ENCODE measurements at places on chromosomes 5 and 9.

GRCh38 chr5:52705720-52706119 is 82.0 kb upstream of the ITGA1 start:
- DNase-seq = no peak

DNA sequence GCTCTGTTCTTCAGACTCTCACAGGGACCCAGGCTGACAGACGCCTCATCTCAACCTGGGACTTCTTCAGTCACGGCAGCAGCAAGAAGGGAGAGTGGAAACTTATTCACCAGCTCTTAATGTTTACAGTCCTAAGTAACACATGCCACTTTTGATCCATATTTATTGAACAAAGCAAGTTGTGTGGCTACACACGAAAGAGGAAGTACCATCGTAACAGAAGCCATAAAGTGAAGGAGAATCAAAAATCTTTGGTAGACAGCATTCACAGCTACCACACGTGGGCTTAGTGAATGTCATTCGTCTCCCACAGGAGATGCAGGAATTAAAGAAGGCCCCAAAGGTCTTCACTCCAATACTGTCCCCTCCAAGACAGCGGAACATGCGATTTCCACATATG is 582.6 kb downstream of the CETN3 start:
- no peak for DNase-seq

GRCh38 chr9:107246259-107247254 is 36.5 kb upstream of the RAD23B start:
- no peak for DNase-seq

GRCh38 chr5:26390608-26391007 is 647.8 kb downstream of the CDH9 start:
- no peak for DNase-seq

DNA sequence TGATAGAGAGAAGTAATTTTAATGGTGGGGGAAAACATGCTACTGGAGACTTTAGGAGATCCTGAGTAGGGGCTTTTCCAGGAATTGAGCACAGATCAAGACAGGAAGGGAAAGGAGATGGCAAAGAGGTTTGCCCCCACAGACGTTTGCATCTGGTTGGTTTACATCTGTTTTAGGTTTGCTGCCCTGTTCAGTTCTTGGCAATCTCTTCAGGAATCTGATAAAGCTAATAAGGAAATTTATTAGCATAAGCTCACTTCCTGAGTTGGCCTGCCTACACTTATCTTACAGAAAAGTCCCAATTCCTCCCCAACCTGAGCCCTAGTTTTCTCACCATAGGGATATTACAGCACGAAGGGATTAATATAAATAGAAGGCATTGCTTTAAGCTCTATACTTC is 3.4 kb upstream of the CFAP95 start:
- DNase-seq = no peak

GRCh38 chr9:16030528-16031185 is 477.8 kb downstream of the CCDC171 start:
- peak; percentile 20 for DNase-seq

GRCh38 chr5:101590384-101590783 is 687.3 kb upstream of the ST8SIA4 start:
- no peak for DNase-seq

DNA sequence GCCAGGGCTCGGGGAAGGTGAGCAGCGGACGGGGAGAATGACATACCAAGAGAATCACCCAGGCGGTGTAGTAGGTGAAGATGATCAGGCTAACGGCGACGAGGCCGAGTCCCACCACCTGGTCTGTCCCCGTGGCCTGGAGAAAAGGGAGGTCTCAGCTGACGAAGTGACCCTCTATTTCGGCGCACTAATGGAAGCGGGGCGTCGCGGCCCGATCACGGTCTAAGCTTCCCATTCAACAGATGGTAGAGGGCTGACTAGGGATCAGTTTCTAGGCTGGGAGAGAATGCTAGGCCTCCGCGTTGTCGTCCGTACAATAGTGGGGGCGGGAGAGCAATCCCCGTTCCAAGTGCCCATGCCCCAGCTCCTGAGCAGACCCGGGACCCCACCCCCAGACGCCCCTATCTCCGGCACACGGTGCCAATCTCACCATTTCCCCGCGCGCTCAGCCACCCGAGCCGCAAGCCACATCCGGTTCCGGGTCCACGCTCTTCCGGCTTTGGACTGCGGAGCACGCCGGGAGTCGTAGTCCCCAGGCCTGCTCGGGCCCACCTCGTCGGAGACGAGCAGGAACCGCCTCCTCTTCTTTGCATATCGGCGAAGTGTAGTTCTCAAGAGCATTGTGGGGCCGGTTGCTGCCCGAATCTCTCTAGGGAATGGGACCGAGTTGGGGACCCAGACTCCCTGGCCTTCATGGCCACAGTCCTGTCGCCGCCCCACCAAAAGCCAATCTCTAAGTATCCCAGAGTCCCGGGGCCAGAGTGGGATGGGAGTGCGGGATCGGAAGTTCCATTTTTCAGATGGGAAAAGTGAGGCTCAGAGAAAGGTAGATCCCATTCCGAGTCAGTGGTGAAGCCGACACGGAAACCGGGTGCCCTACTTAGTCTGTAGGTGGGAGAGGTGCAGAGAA is at the start of gene DPM2:
Gene DPM2 (minus strand): TSS at position 467 of the 910 bp plus-strand sequence. CDS start 34 bp downstream, at position 433.
- DNase-seq = peak; percentile 86
